ENCODE measurements at places on chromosomes 3 and 15. TPM values are rescaled to one million over a fixed set of nuclear protein-coding genes. Genes with fewer than 3 reads are reported as not detected.

Gene CACNA2D3
- total RNA-seq, result 69.7 TPM

Gene SH2D7
- not detected for total RNA-seq

Gene SPESP1
- total RNA-seq, result 4.8 TPM

Gene GASK1A
- 9.9 TPM for total RNA-seq

Gene TRH
- total RNA-seq, result 29.1 TPM

Gene TSC22D2
- total RNA-seq, result 25.8 TPM

Gene ASB14
- 0.69 TPM for total RNA-seq

Gene LINGO1
- 45.2 TPM for total RNA-seq

Gene ADAMTS7
- 6.0 TPM for total RNA-seq

Gene SUSD5
- total RNA-seq, result 7.4 TPM

Gene SLC6A1
- total RNA-seq, result 154 TPM

Gene CCDC54
- not detected for total RNA-seq

Gene FBLN2
- total RNA-seq, result 6.0 TPM

Gene APOD
- 10.6 TPM for total RNA-seq

Gene PAK6
- 23.5 TPM for total RNA-seq

Gene BSN
- 11.5 TPM for total RNA-seq

Gene SEMA7A
- total RNA-seq, result 22.6 TPM

Gene ADGRG7
- total RNA-seq, result not detected

Gene STX19
- not detected for total RNA-seq

Gene DNAH12
- total RNA-seq, result 3.5 TPM

Gene A4GNT
- not detected for total RNA-seq

All from diencephalon (tissue), 1 donor.